ENCODE measurements at places on chromosomes 2 and 18.

DNA sequence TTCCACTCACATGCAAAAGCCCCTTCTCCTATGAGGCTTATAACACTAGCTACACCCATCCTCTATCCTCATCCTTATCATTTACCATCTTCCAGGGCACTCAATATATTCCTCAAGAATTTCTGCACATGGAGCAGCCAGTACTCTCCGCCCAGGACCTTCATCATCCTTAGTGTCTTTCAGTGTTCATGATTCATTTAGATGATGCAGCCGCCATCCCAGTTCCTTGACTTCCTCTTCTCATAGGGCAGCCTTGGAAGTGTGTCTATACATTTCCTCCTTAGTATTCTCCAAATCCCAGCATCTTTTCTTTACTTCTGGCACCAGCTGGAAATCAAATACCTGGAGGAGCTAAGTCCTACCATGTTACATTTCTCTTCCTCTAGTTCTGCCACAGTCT is 3.0 kb upstream of the ITSN2 start:
- no peaks in the 10 kb centered on the region for H3K36me3 ChIP-seq
- no peak overlapping the region for H3K27ac ChIP-seq
- peaks cover 4% of the 10 kb centered on the region for H3K4me1 ChIP-seq
- DNase-seq, result no peak
- H3K4me3 ChIP-seq, result no peak overlapping the region

DNA sequence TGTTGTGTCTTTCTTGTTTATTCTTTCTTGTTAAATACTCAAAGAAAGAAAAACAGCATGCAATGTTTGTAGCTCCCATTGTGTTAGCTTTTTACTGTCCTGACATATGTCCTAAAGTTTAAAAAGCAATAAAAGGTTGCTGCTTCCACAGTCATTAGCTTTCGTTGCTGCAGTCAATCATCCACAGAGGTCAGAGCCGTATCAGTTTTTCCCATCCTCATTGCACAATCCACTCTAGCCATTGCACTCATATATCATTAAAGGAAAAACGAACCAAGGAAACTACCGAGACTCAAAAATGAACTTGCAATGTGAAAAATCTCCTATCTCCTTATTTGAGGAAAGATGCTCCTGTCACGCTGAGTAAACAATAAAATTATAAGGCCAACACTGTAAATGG is 954.1 kb downstream of the DPP10 start:
- H3K27me3 ChIP-seq, result no peaks in the 10 kb centered on the region
- H3K27ac ChIP-seq, result no peak overlapping the region
- H3K36me3 ChIP-seq, result no peaks in the 10 kb centered on the region
- no peak for DNase-seq

DNA sequence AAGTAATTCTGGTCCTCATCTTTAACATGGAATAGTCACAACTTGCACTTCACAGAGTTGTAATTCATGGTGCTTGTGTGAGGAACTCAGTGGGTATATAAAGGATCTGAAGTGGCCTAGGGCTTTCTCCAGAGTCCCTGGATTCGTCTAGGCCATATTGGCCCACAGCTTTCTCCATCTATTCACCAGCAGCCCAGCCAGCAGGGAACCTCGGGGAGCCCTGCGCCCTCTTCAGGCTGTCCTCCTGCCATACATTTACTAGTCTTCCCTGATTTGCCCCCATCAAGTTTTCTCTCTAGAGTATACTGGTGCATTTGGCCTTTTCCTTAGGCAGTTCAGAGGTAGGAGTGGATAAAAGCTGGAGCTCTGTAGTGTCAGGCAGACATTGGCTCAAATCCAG is 278.3 kb downstream of the MYCN start:
- no peak overlapping the region for H3K27ac ChIP-seq
- DNase-seq, result no peak
- H3K36me3 ChIP-seq, result no peaks in the 10 kb centered on the region
- no peaks in the 10 kb centered on the region for H3K4me1 ChIP-seq
- no peak overlapping the region for H3K4me3 ChIP-seq
- H3K27me3 ChIP-seq, result no peaks in the 10 kb centered on the region

- no peak for DNase-seq
- no peak overlapping the region for H3K27ac ChIP-seq
- H3K27me3 ChIP-seq, result no peaks in the 10 kb centered on the region
- H3K36me3 ChIP-seq, result no peaks in the 10 kb centered on the region
- H3K4me1 ChIP-seq, result no peaks in the 10 kb centered on the region
- no peak overlapping the region for H3K4me3 ChIP-seq
Measured at GRCh38 chr2:48258481-48259149, 271.3 kb upstream of the STON1 start.

- H3K27me3 ChIP-seq, result no peaks in the 10 kb centered on the region
- DNase-seq, result no peak
- H3K27ac ChIP-seq, result no peak overlapping the region
Measured at GRCh38 chr18:45684341-45685115, 39.5 kb upstream of the SLC14A1 start.

- H3K27me3 ChIP-seq, result no peaks in the 10 kb centered on the region
- DNase-seq, result no peak
- H3K4me3 ChIP-seq, result no peak overlapping the region
- peaks cover 4% of the 10 kb centered on the region for H3K4me1 ChIP-seq
Measured at GRCh38 chr2:9225806-9226205, 19.2 kb downstream of the ASAP2 start.

DNA sequence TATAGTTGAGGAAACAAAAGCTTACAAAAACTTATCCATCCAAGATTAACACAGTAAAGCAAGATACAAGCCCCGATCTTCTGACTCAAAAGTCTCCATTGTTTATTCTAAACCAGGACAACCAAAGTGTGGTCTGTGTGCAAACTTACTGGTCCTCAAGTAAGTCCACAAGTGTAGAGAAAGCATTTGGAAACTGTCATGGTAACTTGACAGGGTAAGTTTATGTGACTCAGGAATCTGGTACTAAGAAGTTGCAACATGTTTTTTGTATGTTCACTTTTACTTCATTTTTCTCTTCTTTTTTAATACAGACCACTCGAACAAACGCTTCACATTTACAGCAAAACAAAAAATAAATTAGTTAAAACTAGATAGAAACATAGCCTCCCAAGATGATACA is 9.4 kb downstream of the MBD2 start:
- no peak for DNase-seq
- H3K36me3 ChIP-seq, result no peaks in the 10 kb centered on the region
- no peaks in the 10 kb centered on the region for H3K27me3 ChIP-seq
- no peak overlapping the region for H3K4me3 ChIP-seq
- H3K4me1 ChIP-seq, result peaks cover 2% of the 10 kb centered on the region

DNA sequence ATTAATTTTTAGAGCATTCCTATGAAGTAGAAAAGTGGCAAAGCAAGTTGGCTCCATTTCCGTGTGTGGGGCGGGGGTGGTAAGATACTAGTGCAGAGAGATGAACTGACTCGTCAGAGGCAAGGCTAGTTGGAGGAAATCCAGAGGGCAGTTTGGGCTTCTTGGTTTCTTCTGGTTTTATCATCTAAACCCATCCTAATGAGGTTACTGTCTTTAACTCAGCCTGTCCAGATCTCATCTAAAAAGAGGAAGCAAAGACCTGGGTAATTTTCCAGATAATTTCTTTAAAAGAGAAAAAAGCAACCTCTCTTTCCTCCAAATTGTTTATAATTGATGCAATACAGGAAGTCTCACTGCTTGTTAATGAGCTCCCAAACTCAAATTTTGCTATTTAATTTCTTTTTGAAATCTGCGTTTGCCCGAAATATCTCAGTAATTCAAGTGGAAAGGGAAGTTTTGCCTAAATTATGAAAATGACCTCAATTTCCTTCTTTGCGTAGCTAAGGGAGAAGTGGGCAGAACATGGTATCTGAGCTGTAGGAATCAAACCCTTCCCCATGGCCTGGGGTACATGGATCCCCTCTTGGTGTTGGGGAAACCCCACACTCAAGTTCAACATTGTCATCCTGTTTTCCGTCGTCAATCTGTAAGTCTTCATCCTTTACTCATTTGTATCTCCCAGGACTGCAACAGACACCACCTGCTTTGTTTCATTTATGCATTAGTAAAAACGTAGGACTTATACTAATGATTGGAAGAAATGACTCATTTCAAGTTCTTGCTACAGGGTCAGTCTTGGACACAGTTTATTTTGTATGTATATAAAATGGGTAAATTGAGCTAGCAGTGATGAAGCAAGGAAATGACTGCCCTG is 89.1 kb upstream of the KLF7 start:
- H3K36me3 ChIP-seq, result no peaks in the 10 kb centered on the region
- no peak overlapping the region for H3K4me3 ChIP-seq
- H3K27ac ChIP-seq, result no peak overlapping the region
- no peak for DNase-seq

- DNase-seq, result peak; percentile 50
- H3K27ac ChIP-seq, result no peak overlapping the region
- H3K27me3 ChIP-seq, result no peaks in the 10 kb centered on the region
Measured at GRCh38 chr2:95760806-95761525, 169.2 kb downstream of the TRIM43 start.

- no peaks in the 10 kb centered on the region for H3K4me1 ChIP-seq
- H3K4me3 ChIP-seq, result no peak overlapping the region
- H3K27ac ChIP-seq, result no peak overlapping the region
Measured at GRCh38 chr2:26008851-26009566, 24.9 kb upstream of the RAB10 start.

- H3K4me3 ChIP-seq, result no peak overlapping the region
- DNase-seq, result no peak
- H3K4me1 ChIP-seq, result no peaks in the 10 kb centered on the region
- no peak overlapping the region for H3K27ac ChIP-seq
- no peaks in the 10 kb centered on the region for H3K27me3 ChIP-seq
Measured at GRCh38 chr2:220279840-220280239, 652.4 kb downstream of the SLC4A3 start.

- no peak overlapping the region for H3K27ac ChIP-seq
- no peak overlapping the region for H3K4me3 ChIP-seq
- H3K4me1 ChIP-seq, result no peaks in the 10 kb centered on the region
- H3K27me3 ChIP-seq, result no peaks in the 10 kb centered on the region
- H3K36me3 ChIP-seq, result no peaks in the 10 kb centered on the region
Measured at GRCh38 chr2:64153811-64154210, 9.6 kb upstream of the PELI1 start.
